ENCODE measurements at places on chromosomes 16 and 17.

DNA sequence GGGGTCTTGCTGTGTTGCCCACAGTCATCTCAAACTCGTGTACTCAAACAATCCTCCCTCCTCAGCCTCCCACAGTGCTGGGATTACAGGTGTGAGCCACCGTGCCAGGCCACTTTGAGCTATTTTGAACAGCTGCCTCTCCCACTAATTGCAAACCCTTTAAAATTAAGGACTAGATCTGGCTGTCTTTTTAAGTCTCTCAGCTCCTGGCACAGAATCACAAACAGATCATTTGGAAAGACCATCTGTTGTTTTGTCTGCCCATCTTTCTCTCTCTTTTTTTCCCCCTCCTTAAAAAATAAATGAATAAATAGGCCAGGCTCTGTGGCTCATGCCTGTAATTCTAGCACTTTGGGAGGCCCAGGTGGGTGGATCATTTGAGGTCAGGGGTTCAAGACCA, 10.9 kb upstream of the STAT3 start:
- DNase-seq: no peak

GRCh38 chr16:1861730-1862129, 10.2 kb downstream of the MEIOB start:
- no peak for DNase-seq

DNA sequence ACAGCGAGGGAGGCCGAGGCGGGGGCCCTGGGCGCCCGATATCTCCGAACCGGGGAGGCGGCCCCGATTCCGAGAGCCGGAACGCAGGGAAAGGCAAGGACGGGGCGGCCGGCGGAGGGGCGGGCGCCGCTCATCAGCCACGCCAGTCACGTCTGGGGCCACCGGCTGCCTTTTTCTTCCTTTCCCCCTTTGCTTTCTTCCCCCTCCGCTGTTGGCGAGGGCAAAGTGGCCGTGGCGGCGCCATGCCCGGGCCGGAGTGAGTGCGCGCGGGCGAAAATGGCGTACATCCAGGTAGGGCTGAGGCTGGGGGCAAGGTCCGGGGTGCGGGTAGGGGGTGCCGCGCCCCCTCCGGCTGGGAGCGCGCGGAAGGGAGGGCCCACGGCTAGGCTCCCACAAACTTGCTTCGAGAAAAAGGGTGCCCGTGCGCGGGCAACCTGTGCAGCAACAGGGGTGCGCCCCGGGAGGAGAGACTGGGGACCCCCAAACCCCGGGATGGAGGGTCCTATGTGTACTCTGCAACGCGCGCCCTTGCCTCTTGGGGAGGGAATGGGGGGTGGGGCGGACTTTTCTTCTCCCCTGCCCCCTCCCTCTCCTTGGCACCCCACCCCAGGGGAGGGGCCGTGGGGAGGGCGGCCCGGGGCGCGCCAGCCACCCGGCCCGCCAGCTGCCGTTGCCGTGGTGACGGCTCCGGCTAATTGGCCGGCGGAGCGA, 486 bp downstream of the SYT17 start:
- peak; percentile 72 for DNase-seq

GRCh38 chr16:19338335-19338734, 52.8 kb downstream of the CLEC19A start:
- DNase-seq: no peak

Data from retina (tissue), 1 donor.